ENCODE measurements at places on chromosomes 6 and 20.

DNA sequence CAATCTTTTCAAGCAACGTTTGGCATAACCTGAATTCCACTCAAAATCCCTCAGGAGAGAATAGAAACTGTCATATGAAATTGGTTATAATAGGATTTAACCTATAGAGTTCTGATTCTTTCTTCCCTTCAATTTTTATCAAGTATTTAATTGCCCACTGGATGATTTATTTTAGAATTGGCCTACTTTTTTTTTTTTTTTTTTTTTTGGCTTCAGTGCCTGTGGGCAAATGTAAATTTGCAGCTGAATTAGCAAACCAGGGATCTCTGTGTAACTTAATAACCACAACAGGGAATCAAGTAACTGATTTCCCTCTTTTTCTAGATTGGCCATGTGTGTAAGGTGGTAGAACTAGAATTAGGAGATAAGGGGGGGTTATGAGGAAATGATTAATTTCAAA is 157.0 kb downstream of the SOX4 start:
- no peak for DNase-seq
- H3K4me1 ChIP-seq, result peaks cover 14% of the 10 kb centered on the region
- peaks cover 5% of the 10 kb centered on the region for H3K27me3 ChIP-seq
- no peak overlapping the region for H3K27ac ChIP-seq
- H3K4me3 ChIP-seq, result no peak overlapping the region
- H3K36me3 ChIP-seq, result no peaks in the 10 kb centered on the region

DNA sequence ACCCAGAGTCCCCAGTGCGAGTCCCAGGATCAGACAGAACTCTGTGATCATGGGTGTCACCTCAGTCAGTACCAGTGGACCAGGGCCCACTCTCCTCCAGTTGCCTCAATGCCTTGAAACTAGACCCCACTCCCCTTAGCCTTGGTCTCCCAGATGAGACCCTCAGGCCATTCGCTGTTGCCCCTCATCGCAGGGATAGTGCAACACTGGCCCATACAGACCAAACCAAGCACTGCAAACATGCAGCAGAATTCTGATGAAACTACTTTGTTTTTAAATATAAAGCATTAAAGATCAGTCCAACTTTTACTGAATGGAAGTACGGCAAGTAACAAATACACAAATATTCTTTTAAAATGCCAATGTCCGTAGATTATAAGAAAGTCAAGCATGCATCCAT is 101.2 kb upstream of the NT5E start:
- H3K4me1 ChIP-seq, result no peaks in the 10 kb centered on the region
- no peak overlapping the region for H3K27ac ChIP-seq
- H3K27me3 ChIP-seq, result peaks cover 8% of the 10 kb centered on the region
- DNase-seq, result no peak
- H3K36me3 ChIP-seq, result no peaks in the 10 kb centered on the region
- H3K4me3 ChIP-seq, result no peak overlapping the region

DNA sequence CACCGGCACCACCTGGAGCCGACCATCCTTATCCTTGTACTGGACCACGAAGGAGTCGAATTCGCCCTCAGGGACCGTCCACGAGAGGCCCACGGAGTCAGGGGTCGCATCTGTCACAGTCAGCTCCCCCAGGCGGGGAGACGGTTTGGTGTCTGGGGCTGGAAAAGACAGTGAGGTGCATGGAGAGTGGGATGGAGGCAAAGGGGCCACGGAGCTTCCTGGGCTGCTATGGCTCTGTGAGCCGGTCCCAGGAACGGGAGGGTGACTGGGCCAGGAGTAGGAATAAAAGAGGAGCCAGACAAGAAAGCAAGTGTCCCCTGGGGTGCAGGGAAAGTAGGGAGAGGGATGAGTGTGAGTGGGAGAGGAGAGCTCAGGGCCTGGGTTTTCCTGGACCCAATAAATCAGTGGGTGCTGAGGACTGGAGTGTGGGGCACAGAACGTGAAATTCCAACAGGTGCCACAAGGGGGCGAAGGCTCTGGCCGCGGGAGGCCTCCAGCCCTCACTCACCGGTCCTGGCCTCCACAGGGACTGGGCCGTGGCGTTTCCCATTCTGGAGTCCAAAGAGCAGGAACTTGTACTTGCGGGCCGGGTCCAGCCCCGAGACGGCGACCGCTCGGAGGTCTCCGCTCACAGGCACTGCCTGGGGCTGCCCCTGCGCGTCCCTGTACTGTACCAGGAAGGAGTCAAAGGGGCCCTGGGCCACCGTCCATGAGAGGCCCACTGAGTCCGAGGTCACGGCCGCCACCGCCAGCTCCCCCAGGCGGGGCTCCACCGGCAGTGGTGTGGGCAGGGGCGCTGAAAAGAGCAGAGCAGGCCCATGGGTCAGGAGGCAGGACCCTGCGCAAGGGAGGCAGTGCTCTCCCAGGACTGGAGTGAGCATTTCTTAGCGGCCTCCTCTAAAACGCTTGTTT is 9.9 kb downstream of the CYP21A2 start:
- no peak overlapping the region for H3K4me3 ChIP-seq
- no peaks in the 10 kb centered on the region for H3K4me1 ChIP-seq
- H3K27ac ChIP-seq, result no peak overlapping the region
- peak; percentile 79 for DNase-seq

DNA sequence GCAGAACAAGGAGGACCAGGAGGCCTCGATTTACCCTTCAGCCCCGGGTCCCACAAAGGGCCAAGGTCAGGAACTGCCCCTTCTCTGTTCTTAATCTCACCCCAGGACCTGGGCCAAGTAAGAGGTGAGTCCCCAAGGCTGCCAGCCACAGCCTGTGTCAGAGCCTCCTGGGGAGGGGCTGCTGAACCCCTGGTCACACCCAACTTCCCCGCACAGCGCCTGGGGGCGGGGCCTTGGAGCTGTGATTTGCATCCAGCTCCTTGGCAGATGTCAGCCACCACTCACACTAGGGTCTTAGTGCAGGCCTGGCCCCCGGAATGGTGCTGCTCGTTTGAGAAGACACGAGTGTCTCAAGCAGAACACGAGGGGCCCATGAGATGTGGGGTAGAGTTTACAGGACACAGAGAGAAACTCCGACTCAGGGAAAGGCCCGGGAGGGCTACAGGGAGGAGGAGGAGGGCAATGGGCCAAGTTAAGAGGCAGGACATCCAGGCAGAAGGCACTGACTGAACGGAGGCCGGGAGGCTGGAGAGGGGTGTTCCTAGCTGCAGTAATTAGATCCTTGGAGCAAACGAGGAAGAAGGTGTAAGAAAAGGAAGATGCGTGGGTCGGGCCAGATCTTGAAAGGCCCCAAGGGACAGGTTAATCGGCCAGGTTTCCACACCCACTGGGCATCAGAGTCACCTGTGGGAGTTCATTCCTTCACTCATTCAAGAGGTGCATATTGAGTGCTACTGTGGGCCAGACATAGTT is 26.9 kb downstream of the ZBP1 start:
- H3K4me1 ChIP-seq, result peaks cover 7% of the 10 kb centered on the region
- no peak overlapping the region for H3K4me3 ChIP-seq
- DNase-seq, result no peak
- H3K36me3 ChIP-seq, result no peaks in the 10 kb centered on the region

DNA sequence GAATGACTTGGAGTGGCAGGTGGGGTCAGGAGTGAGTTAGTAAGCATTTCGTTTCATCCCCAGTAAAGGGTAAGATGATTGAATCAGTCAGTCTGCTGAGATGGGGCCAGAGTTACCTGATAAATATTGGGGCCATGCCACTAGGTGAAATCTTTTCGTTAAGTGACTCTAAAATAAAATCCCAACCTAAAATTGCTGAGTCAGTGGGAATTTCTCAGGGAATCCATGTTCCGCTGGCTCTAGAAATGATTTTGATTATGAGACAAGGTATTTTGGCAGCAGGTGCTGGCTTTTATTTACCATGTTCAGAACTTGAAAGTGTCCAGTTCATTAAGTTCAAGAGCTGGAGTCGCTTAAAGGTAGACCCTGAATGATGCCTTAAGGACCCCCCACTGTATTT is 125.4 kb downstream of the GMPR start:
- DNase-seq, result no peak
- no peaks in the 10 kb centered on the region for H3K27me3 ChIP-seq
- no peaks in the 10 kb centered on the region for H3K36me3 ChIP-seq
- H3K27ac ChIP-seq, result no peak overlapping the region

DNA sequence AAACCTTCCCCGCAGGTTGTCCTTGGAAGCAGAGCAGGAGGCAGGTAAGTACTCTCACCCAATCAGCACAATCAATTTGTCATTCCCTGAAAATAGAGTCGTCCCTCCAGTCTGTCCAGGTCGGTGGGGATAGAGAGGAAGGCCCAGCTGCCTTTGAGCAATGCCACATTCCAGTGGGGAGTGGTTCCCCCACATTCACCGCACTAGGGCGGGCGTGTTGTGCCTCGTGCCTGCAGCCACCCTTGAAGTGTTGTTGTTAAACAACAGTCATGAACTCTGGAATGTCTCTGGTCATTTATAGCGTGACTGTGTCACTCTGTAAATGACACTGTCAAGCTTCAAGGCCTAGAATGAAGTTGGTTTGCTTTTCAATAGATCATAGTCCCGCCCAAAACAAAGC is 33.4 kb downstream of the PRDM1 start:
- H3K4me1 ChIP-seq, result peaks cover 89% of the 10 kb centered on the region
- DNase-seq, result no peak
- H3K27ac ChIP-seq, result no peak overlapping the region
- no peak overlapping the region for H3K4me3 ChIP-seq

DNA sequence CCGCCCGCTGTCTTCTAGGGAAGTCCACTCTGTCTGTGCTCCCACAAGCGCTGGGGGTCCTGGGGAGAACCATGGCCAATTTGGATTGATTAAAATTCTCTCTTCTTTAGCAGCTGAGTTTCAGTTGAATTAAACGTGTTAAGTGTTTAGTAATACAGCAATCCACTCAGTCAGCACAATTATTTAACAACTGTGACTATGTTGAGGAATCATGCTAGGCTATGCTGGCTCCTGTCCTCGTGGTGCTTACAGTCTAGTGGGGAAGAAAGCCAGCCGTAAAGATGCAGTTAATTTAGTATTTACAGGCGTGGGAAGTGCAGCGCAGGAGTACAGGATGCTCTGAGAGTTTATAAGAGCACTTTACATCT is 88.9 kb upstream of the FOXP4 start:
- no peak for DNase-seq
- H3K27ac ChIP-seq, result no peak overlapping the region
- peaks cover 4% of the 10 kb centered on the region for H3K4me1 ChIP-seq
- H3K36me3 ChIP-seq, result no peaks in the 10 kb centered on the region

- no peak overlapping the region for H3K27ac ChIP-seq
- DNase-seq, result no peak
- peaks cover 6% of the 10 kb centered on the region for H3K36me3 ChIP-seq
- peaks cover 4% of the 10 kb centered on the region for H3K4me1 ChIP-seq
- no peaks in the 10 kb centered on the region for H3K27me3 ChIP-seq
- no peak overlapping the region for H3K4me3 ChIP-seq
Measured at GRCh38 chr20:62400021-62400420, 7.1 kb downstream of the CABLES2 start.

GRCh38 chr6:113671421-113671820 is 185.7 kb upstream of the MARCKS start:
- H3K27me3 ChIP-seq, result peaks cover 6% of the 10 kb centered on the region
- H3K36me3 ChIP-seq, result no peaks in the 10 kb centered on the region
- no peak for DNase-seq
- no peak overlapping the region for H3K4me3 ChIP-seq
- no peak overlapping the region for H3K27ac ChIP-seq
- H3K4me1 ChIP-seq, result no peaks in the 10 kb centered on the region

DNA sequence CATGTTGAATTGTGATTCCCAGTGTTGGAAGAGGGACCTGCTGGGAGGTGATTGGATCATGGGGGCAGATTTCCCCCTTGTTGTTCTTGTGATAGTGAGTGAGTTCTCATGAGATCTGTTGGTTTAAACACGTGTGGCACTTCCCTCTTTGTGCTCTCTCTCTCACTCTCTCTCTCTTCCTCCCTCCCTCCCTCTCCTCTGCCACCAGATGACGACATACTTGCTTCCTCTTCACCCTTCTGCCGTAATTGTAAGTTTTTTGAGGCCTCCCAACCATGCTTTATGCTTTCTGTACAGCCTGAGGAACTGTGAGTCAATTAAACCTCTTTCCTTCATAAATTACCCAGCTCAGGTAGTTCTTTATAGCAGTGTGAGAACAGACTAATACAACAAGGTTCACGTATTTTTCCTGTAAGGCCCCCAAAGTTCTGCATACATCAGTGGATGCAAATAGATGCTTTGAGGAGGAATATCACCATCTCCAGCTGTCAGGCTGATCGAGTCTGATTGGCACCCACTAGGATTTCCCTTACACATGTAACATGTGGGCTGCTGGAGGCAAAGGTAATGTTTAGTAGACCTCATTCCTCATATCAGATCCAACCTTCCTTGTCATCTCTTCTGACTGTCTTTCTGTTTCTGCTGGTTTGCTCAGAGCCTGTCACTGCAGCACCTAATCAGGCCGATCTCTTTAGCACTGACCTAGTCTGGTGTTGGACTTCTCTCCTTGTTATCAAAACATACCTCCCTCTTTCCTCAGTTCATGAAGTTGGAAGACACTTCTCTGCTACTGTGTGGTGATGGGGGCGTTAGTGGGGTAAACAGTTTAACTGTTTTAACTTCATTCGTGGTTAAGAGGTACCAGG is 54.3 kb upstream of the BACH2 start:
- H3K27me3 ChIP-seq, result no peaks in the 10 kb centered on the region
- H3K4me3 ChIP-seq, result peak overlapping the region; percentile 41
- peaks cover 13% of the 10 kb centered on the region for H3K36me3 ChIP-seq
- H3K4me1 ChIP-seq, result peaks cover 62% of the 10 kb centered on the region
- peak overlapping the region; percentile 54 for H3K27ac ChIP-seq
- DNase-seq, result peak; percentile 45

DNA sequence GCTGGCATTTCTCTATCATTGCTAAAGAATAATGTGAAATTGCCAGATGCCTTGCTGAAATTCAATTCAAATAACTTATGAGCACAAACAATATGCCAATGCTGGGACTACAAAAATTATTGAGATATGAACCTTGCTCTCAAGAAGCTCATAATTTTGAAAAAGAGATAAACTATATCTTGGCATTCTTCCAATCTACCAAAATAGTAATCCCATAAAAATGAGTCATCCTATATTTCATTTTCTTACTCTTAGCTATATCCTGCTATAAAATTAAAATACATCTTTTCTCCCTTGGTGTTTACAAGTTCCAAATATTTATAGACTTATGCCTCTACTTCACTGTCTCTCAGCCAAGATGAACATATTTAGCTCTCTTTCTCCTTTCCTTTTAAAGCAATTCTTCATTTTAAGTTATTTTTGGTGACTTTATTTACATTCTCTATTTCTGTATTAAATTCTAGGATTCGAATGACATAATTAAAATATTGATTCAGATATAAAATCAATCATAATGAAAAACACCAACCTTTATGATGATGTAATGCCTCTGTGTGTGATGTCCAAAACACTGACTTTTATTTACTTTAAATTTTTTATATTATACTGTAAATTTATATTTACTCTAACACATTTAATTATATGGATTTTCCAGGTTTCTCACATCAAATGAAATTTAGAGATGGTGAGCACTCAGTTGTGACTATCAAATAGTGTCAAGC is 152.6 kb downstream of the CDK19 start:
- H3K36me3 ChIP-seq, result no peaks in the 10 kb centered on the region
- H3K27ac ChIP-seq, result no peak overlapping the region
- no peak overlapping the region for H3K4me3 ChIP-seq
- no peaks in the 10 kb centered on the region for H3K27me3 ChIP-seq
- DNase-seq, result no peak
- no peaks in the 10 kb centered on the region for H3K4me1 ChIP-seq

- no peaks in the 10 kb centered on the region for H3K36me3 ChIP-seq
- H3K4me3 ChIP-seq, result no peak overlapping the region
- H3K27ac ChIP-seq, result no peak overlapping the region
- DNase-seq, result no peak
Measured at GRCh38 chr6:53201270-53201669, 52.6 kb upstream of the GCM1 start.

Measured in activated T-cell treated with anti-CD3 and anti-CD28 coated beads, Interleukin-2, amount 50 U/mL, for 72 hours (primary cell).